Stimulated activated CD4-positive, alpha-beta T cell treated with anti-CD3 and anti-CD28 coated beads, TNF-alpha, amount 100 ng/mL, for 1 hour (primary cell): ENCODE measurements at places on chromosomes 3 and 15.

DNA sequence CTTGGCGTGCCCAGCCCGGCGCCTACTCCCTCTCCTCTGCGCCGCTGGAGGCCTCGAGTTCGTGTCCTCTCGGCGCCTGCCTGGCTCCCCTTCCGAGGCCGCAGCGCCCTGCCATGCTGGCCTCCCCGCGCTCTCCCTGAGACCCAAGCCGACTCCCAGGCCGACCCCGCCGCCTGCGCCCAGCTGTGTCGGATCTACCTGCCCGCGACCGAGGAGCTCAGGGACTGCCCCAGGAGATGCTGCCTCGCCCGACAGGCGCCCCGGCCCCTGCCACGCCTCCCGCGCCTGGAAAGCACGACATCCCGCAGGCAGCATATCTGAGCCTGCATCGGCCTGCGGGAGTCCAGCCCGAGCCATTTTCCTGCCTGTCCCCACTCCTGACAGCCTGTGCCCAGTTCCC is 16.1 kb downstream of the PAQR9 start:
- DNase-seq, result no peak

DNA sequence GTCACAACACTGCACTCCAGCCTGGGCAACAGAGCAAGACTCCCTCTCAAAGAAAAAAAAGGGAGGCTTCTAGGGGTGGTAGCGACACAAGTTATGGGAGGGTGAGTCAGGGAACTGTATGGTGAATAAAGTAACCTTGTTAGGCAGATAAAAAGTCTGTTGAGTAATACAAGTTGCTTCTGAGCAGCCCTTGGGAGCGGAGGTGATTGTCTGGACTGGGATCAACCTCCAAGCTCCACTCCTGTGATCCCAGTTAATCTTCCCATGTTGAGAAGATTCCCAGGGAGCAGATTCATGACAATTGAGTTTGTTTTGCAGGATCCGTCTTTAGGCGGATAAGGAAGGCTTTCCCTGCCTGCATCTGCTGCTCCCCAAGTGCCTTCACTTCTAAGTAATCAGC is 335.9 kb downstream of the THSD4 start:
- no peak for DNase-seq

GRCh38 chr15:32936283-32936918 is 218.6 kb downstream of the GREM1 start:
- no peak for DNase-seq

DNA sequence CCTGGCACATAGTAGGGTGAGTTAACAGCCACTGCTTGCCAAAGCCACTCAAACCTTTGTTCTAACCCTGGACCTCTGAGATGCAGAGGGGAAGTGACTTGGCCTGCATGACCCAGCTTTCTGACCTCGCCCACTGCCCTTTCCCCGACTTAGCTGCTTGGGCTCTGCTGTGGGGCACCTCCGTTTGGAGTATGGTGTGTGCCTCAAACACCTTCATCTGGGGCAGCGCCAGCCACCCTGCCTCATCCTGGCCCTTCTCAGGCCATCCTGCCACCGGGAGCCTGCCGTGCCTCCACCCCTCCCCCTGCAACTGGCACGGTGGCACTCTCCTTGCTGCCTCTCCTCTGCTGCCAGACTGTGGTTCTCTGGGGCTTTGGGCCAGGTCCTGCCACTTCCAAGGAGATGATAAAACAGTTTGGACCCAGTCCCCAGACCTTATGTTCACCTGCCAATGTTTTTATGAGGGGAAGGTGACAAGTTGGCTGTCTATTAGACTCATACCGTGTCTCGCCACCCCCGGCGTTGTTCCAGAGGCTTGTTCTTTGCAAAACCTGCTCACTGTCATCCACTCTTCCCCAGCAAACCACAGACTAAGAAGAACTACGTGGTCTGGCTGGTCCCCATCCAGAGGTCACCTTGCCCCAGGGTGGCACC is 32.2 kb downstream of the SLC6A6 start:
- DNase-seq, result no peak
